ENCODE measurements at places on chromosomes 6 and 20.

- no peak for DNase-seq
These were observed 4.2 kb upstream of the MYLK4 start for GRCh38 chr6:2754911-2755310.

DNA sequence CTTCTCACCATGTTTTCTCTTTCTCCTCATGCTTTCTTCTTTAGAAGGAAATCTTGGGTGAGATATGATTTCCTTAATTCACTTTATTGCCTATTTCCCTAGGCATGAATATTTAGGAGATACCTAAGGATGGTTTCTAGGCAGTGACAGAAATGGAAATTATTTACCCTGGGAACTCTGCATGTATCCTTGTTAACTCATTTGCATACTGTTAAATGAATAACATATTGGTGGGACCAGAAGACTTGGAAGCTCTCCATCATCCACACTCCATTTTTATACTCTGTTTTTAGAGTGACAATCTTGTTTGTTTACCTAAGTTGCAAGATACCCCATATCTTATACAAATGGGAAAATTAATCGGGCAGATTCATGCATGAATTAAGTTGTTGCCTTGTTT, 285.7 kb downstream of the RNF144B start:
- DNase-seq = no peak

DNA sequence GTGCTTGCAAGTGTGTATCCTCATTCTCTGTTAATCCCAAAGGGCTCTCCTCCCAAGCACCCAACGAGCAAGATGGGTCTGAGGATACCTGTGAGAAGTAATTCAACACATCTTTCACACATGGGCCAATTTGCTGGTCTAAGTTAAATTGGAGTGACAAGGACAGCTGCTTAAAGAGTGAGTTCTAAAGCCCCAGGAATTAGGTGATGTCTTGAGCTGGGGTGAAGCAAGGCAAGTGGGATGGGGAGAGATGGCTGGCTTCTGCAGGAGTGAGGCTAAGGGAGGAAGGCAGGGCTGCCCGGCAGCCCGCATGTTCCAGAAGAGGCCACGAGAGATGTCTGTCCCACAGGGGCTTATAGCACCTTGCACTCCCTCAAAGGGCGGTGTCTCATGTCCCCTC, 288.5 kb downstream of the CDH26 start:
- no peak for DNase-seq

GRCh38 chr6:107185391-107185970, 70.2 kb upstream of the BEND3 start:
- no peak for DNase-seq

DNA sequence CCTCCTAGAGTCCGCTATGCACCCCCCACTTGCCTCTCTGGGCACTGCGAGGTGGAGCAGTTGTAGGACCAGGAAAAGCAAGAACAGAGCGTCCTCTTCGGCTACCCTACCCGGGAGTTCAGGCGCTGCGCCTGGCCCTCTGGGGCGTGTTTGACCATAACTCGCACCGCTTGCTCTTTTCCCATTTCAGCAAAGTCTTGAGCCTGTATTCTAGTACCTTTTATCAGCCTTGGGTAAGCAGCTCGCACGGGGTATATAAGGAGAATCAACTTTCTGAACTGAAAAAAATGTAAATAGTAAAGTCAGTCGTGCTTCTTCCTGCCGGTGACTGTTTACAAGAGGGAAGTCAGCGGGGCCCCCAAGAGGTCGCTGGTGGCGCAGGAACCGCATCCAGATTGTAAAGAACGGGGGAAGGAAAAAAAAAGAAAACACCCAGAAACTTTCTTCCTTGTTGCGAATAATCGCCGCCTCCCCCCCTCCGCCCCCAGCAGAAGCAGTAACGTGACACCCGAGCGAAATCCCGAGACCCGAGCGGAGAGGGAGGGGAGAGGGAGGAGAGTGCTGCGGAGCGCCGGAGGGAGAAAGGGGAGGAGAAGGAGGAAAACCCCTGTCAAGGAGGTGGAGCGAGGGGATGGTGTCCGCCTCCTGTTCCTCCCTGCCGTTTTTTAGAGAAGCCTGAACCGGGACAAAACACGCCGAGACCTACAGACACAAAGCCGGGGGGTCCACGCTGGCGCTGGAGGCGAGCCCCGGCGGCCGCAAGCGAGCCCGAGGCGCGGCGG, at the start of gene UST:
TSS of gene UST (plus strand) at position 668 of the 782 bp plus-strand sequence. CDS start 401 bp downstream, outside the sequence.
- DNase-seq = peak; percentile 29

DNA sequence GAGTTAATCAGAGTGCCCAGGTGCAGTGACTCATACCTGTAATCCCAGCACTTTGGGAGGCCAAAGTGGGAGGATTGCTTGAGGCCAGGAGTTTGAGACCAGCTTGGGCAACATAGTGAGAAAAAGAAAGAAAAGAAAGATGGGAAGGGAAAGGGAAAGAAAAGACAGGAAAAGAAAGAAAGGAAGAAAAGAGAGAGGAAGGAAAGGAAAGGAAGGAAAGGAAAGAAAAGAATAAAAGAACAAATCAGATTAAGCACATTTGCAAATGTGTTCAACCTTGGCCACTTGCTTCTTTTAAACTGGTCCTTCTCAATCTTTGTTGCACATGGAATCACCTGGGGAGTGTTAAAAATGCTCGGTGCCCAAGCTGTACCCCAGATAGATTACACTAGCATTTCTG, 28.0 kb downstream of the NR2E1 start:
- no peak for DNase-seq

DNA sequence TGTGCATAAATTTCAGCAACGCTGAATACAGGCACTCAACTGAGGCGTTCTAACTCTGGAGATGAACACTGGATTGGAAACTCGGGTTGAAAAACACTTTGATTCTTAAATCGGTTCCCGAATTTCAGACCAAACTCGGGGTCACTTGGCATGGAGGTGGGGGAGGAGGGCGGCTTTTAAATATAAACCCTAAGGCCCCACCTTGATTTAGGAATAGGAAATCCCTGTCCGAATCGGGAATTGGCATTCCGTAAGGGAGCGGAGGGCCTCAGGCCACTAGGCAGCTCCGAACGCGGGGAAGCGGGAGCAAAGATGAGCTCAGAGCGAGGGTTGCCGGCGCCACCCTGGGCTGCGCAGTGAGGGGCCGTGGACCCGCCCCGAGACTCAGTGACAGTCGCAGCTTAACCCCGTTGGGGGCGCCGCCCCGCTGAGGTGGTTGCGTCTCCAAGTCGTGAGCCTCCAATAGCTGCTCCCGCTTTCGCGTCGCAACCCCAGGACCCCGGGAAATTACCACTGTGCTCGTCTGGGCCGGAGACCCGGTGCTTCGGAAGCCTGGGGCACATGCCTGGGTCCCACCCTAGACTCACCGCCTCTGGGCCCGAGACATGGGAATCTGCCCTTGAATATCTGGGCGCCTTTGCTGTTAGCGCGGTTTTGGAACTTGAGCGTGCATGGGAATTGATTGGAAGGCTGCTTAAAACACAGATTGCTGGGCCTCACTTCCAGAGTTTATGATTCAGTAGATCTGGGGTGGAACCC, 4.6 kb upstream of the SIM1 start:
- DNase-seq = no peak

GRCh38 chr20:17418737-17419136, 112.4 kb downstream of the BFSP1 start:
- DNase-seq = no peak

- DNase-seq = no peak
These were observed 77.5 kb upstream of the AKIRIN2 start for GRCh38 chr6:87779542-87779941.

DNA sequence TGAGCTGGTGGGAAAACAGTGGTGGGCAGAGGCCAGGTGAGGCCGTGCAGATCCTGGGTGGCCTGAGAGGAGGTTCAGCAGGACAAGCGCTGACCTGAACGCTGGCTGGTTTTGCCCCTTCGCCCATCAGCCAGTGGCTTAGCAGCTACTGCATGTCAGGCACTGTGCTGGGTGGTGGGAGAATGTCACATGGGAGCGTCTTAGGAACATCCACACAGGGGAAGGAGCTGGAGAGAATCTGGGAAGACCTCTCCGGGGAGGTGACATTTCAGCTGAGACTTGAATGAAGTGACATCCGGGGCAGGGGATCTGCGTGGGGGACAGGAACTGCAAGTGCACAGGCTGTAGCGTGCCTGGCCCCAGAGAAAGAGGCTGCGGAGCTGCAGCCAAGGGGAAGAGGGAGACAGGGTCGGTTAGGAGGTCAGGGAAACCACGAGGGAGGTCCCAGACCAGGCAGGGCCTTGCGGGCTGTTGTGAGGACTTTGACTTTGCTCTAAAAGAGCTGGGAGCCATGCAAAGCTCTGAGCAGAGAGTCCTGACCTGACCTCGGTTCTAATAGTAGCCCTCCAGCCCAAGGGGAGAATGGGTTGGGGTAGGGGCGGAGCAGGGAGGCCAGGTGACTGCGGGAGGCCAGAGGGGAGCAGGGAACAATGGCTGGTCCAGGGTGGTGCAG, 156.8 kb upstream of the PTPN1 start:
- DNase-seq = no peak

DNA sequence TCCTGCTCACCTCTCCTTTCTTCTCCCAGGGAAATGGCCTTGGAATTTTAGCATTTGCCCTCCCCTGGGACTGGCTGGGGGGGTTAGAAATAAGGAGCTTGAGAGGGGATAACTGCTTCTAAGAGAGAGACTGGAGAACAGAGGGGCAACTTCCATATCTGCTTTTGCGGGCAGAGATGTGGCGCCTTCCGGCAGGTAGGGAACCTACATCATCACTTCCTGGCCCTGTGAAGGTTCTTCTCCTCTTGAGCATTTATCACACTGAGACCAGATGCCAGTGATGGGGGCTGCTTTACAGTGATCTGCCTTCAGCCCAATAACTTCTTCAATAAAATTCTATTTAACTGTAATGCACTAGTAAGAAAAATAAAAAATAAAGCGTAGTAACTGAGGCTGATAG, 48.1 kb downstream of the TBC1D7 start:
- DNase-seq = no peak

DNA sequence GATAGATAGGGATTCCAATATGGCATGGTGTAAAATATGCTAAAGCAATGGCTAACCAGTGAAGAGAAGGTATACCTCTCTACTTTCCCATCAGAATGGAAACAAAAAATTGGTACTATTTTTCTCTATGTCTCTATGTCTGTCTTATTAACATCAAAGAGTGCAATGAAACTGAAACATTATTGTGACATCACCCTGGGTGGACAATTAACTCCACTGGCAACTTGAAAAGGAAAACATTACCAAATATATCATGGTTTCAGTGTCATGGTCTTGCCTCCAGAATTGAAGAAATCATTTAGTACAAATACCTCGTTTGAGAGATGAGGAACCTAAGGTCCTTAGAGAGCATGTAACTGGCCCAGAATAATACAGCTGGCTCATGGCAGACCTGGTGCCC, 1132.5 kb upstream of the MAP3K7 start:
- DNase-seq = no peak

- DNase-seq = no peak
These were observed 11.1 kb downstream of the EDEM2 start for GRCh38 chr20:35135867-35136586.

GRCh38 chr20:35005463-35005961, 49.8 kb downstream of the MYH7B start:
- no peak for DNase-seq

- no peak for DNase-seq
These were observed 90.0 kb upstream of the SLC24A3 start for GRCh38 chr20:19122395-19122794.

DNA sequence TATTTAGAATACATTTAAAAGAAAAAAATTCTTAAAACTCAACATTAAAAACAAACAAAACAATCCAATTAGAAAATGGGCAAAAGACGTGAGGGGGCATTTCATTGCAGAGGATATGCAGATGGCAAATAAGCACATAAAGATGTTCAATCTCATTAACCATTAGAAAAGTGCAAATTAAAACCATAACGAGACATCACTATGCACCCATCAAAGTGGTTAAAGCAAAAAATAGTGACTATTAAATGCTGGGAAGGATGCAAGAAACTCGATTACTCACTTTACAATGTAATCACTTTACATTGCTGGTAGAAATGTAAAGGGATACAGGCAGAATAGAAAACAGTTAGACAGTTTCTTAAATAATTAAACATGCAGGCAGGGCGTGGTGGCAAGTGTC, 59.0 kb downstream of the BCAS1 start:
- no peak for DNase-seq

- no peak for DNase-seq
These were observed 616.3 kb upstream of the FLRT3 start for GRCh38 chr20:14953736-14954135.

DNA sequence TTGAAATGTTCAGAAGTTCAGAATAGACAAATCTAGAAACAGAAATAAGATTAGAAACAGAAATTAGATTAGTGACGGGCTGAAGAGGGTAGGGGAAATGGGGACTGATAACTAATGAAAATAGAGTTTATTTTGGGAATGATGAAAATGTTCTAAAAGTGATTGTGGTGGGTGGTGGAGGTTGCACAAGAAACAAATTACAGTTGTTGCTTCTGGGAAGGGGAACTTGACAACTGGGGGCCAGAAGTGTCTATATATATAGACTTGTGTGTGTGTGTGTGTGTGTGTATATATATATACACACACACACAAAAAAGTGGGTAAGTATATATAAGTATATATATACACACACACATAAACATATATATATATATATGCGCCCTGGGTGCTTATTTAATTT, 86.5 kb upstream of the RREB1 start:
- DNase-seq = no peak

GRCh38 chr6:152874846-152875568, 107.8 kb downstream of the FBXO5 start:
- DNase-seq = no peak

DNA sequence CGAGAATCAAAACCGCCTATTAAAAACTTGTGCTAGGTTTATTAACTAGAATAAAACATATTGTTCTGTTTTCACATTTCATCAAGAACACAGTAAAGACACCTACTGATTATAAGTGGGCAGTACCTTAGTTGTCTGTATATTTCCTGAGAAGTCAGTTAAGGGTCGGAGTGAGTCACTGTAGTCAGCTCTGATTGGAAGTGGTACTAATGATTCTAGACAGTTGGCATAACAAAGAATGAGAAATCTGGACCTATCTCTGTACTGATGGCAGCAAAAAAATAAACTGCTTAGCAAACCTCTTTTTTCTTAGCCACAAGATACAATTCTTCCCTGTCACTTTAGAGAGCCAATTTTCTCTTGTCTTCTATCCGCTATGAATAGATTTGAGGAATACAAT, 387.3 kb upstream of the ADGRB3 start:
- DNase-seq = no peak

DNA sequence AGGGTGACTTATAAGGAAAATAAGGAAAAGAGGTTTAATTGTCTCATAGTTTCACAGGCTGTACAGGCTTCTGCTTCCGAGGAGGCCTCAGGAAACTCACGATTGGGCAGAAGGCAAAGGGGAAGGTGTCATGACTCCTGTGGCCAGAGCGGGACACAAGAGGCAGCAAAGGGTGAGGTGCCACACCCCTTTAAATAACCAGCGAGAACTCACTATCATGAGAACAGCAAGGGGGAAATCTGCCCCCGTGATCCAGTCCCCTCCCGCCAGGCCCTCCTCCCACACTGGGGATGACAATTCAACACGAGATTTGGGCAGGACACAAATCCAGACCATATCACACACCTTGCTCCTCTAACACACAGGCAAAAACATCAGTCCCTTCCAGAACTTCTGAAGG, 254.0 kb downstream of the DLL1 start:
- no peak for DNase-seq

GRCh38 chr20:5722927-5723326, 27.3 kb upstream of the SHLD1 start:
- DNase-seq = no peak
